ENCODE measurements at places on chromosomes 2 and 18. TPM values are rescaled to one million over a fixed set of nuclear protein-coding genes. Genes with fewer than 3 reads are reported as not detected.

CHRND gene
- not detected for total RNA-seq

GRCh38 chr2:160254189-160254762 is 54.2 kb upstream of the ITGB6 start:
- no peaks in the 10 kb centered on the region for H3K27me3 ChIP-seq
- H3K4me1 ChIP-seq: no peaks in the 10 kb centered on the region
- no peak overlapping the region for H3K27ac ChIP-seq
- no peak overlapping the region for H3K4me3 ChIP-seq
- DNase-seq: no peak

DNA sequence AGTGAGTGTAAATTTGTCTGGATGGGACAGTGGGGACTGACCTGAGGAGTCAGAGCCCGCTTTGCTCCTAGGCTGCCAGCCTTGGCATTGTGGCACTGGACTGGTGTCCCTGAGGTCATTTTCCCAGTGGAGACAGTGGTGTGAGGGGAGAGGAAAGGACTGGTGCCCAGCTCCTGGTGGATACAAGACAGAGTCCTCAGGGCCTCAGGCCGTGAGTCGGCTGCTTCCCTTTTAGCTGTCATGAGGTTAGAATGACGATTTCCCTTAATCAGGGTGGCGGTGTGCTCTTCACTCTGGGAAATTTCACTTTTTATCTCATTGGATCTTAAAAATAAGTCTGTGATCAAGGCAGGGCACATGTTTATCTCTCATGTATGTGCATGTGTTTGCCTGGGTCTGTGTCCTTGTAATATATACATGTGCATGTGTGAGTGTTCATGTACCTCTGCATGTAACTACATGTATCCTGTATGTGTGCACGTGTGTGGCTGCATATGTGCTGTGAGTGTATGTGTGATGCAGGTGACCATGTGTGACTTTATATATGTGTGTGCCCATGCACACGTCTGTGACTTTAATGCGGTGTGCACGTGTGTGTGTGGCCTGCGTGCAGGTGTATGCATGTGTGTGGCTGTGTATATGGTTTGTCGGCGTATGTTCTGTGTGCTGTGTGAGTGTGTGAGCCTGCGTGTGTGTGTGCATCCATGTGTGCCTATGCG is 55.7 kb downstream of the GLI2 start:
- H3K4me3 ChIP-seq: no peak overlapping the region
- H3K4me1 ChIP-seq: no peaks in the 10 kb centered on the region
- H3K36me3 ChIP-seq: no peaks in the 10 kb centered on the region
- no peak for DNase-seq
- H3K27me3 ChIP-seq: no peaks in the 10 kb centered on the region

SPP2 gene
- total RNA-seq: not detected

PTPN2 gene
- total RNA-seq: 81.8 TPM

CRYGD gene
- total RNA-seq: not detected

CD302 gene
- 30.9 TPM for total RNA-seq

ANKRD44 gene
- 66.3 TPM for total RNA-seq

- DNase-seq: no peak
- no peak overlapping the region for H3K4me3 ChIP-seq
- H3K27me3 ChIP-seq: no peaks in the 10 kb centered on the region
Observed at GRCh38 chr2:26649322-26649721, 8.2 kb upstream of the CIB4 start.

RPRM gene
- total RNA-seq: not detected

DNA sequence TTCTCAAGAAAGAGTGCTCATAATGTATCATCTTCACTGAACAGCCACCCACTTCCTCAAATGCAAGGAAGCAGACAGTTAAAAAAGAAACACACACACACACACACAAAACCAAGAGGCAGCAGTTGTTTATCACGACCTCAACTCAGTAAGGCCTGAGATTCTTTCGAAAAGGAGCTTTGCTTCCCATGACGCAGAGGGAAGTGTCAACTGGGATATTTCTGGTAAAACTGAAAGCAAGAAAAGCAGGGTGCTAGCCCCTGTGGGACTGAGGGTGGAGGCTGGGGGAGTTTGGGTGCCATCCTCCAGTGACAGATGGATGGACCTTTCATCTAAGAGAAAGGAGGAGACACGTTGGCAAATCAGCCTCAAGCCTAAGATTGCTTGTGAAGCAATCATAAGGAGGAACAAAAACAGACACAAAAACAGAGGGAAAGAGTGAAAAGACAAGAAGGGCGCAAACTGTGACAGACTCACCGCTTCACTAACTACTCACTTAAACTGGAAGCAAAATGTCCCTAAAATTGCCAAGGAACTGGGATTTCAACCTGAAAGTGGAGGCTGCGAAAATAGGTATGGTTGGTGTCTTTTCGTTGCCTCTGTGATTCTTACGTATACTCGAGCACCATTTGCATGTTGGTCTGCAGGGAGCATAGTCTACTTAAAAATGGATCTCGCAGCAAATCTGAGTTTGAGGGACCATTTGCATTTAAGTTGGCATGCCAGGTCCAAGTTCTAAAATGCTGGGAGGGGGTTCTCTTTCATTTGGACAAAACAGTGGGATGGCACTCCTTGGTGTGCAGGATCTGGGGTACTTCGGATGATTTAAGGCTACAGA is at the start of gene ARHGAP25:
Gene ARHGAP25, plus strand, starts transcription at position 124 of the 838 bp plus-strand sequence. Its CDS starts 389 bp downstream, at position 513.
- H3K4me3 ChIP-seq: peak within 1 kb of the TSS; percentile 8
- no peaks in the 10 kb centered on the region for H3K36me3 ChIP-seq
- H3K27ac ChIP-seq: no peak within 1 kb of the TSS
- no peak for DNase-seq
- H3K27me3 ChIP-seq: no peaks in the 10 kb centered on the region

DNA sequence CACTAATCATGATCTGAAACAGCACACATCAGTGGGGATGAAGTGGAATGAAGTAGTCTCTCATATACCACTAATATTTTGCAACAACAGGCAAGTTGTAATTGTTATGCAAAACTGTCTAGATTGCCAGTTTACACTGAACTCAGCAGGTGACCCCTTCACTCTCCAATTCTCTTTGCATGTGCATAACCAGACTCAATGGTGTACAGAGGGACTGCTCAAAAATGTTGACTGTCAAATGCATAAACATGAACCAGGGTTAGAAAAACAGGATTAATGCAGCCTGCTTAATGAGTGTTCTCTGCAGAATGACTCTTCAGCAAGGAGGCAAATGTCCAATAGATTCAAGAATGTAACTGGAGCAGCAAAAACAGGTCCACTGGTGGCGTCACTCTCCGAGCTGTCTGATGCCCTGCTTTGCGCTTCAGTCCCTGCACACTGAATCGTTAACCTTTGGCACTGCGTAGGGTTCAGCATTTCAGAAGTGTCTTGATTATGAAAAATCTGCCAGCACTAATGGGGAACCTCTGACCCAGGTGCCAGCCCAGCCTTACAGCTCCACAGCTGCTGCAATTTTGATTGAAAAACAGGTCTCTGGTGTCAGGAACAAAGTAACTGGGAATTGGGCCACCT is 209.3 kb downstream of the TDRD15 start:
- H3K36me3 ChIP-seq: no peaks in the 10 kb centered on the region
- no peak overlapping the region for H3K27ac ChIP-seq
- no peak for DNase-seq
- no peaks in the 10 kb centered on the region for H3K27me3 ChIP-seq
- no peaks in the 10 kb centered on the region for H3K4me1 ChIP-seq
- H3K4me3 ChIP-seq: no peak overlapping the region

DNA sequence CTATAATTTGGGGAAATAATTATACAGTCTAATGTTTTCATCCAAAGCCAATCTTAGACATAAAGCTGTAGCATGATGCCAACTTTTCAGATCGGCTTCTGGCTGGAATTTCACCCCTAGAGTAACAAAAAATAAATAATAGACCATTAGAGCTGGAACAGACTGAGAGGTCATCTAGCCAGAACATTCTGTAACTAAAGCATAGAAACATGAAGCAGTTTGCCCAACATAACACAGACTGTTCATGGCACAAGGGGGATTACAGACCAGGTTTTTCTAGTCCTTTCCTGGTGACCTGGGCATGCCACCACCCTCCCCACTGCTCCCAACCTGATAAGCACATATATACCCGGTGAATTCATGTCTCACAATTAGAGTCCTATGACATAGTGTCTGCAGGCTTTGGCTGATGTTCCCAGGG is 116.4 kb upstream of the PPP1CB start:
- DNase-seq: peak; percentile 81
- H3K27ac ChIP-seq: peak overlapping the region; percentile 94
- H3K27me3 ChIP-seq: no peaks in the 10 kb centered on the region

PFN4 gene
- total RNA-seq: not detected

DNA sequence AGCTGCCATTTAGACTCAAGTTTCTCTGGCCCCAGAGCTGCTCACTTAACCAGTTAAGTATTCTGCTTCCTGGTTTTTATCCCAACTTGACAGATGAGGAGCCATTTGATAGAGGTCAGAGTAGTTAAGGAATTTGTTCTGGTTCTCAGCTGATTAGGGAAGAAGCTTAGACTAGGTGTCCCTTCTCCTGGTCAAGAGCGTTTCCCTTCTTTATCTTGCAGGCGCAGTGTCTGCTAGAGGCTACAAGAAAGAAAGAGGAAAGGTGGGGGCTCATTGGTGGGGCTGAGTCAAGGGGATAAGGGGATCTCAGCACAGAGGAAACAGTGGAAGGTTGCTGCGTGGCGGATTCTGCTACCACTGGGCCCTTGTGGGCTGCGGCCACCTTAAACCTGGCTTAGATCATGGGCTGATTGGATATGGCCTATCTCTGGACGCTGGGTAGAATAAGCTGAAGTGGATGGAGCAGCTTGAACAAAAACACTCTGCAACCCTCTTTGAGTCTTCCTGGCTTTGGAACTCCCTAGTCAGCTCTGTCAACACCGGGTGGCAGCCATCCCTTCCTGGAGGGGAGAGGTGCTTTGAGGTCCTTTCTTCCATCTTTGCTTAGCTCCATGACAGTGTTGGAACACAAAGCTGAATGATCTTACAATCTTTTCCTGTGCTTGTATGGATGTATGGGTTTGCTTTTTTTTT is 70.8 kb downstream of the QPCT start:
- no peaks in the 10 kb centered on the region for H3K27me3 ChIP-seq
- no peak for DNase-seq
- H3K36me3 ChIP-seq: no peaks in the 10 kb centered on the region
- H3K4me3 ChIP-seq: no peak overlapping the region
- peaks cover 3% of the 10 kb centered on the region for H3K4me1 ChIP-seq

ZNF532 gene
- 161 TPM for total RNA-seq

DNA sequence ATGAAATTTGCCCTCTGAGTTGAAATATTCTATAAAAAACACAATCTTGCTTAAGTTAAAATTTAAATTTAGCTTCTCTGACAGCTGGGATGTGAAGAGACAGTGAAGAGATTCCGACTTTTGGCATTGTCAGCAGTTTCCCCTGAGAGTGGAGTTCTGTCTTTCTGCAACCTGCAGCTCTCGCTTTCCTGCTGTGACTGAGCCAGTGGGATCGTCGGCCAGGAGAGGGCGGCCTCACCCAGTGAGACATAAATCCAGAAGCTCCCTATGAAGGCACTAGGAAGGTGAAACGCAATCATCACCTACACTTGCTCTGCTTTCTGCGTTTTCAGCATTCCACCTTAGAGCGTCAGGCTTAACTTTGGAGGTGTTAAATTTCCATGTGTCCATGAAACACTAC is 75.4 kb upstream of the HNMT start:
- H3K36me3 ChIP-seq: no peaks in the 10 kb centered on the region
- H3K4me3 ChIP-seq: no peak overlapping the region
- no peak for DNase-seq

DNA sequence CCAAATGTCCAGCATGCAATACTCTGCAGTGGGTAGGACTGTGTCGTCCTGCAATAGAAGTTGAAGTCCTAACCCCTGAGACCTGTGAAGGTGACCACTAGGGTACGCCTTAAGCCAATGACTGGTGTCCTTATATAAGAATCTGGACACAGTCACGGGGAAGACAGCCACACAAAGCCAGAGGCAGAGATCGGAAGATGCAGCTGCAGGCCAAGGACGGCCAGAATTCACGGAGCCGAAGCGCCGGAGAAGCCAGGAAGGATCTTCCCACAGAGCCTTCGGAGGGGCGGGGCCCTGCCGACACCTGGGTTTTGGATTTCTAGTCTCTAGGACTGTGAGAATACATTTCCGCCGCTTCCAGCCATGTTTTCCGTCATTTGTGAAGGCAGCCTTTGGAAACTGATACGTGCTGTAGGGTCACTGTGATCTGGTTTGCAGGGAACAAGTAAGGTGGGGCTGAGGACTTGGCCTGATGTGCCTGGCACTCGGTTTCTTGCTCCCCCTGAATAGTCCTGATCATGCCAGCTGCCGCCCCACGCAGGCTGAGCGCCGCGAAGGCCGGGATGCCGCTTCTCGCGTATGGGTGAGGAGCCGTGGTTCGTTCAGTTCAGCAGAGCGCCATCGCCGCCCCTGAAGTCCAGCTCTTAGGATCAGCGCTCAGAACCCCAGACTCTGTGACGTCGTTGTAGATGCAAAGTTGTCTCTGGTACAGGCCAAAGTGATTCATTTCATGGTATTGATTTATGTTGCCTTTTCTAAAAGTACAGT is 38.7 kb downstream of the PTGR3 start:
- DNase-seq: no peak
- no peak overlapping the region for H3K27ac ChIP-seq
- no peaks in the 10 kb centered on the region for H3K36me3 ChIP-seq
- H3K4me3 ChIP-seq: no peak overlapping the region
- H3K4me1 ChIP-seq: no peaks in the 10 kb centered on the region

NCKAP1 gene
- 55.7 TPM for total RNA-seq

GRCh38 chr18:35139517-35139916 is 98.3 kb downstream of the MAPRE2 start:
- no peaks in the 10 kb centered on the region for H3K27me3 ChIP-seq
- H3K36me3 ChIP-seq: peaks cover 16% of the 10 kb centered on the region
- H3K27ac ChIP-seq: no peak overlapping the region
- H3K4me1 ChIP-seq: no peaks in the 10 kb centered on the region
- DNase-seq: no peak

DNA sequence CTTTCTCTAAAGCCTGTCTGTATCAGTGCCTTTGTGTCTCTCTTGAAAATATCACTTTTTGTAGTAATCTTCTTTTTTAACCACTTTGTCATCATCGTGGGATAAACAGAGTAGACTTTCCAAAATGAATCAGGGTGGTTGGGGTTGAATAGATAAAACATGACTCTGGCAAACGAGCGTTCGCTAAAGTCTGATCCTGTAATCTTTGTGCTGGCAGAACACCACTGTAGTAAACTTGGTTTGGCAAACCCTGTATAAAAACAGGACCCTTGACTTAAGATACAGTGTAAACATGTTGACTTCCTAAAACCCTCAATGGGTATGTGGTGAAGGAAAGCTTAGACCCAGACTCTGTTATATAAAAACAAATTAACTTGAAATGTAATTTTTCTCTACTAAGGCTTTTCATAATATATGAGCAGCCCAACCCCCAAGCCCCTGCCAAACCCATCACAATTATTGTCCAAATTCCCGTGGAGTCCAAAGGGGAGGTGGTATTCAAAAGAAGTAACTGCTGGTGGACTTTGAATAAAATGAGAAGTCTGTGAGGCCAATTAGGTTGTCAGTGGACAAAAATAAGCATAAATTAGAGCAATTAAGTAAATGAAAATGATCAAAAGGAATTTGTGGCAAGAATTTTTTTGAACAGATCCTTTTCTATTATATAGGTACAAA is 52.2 kb downstream of the COLEC12 start:
- H3K4me3 ChIP-seq: no peak overlapping the region
- no peak overlapping the region for H3K27ac ChIP-seq
- H3K27me3 ChIP-seq: no peaks in the 10 kb centered on the region
- H3K4me1 ChIP-seq: no peaks in the 10 kb centered on the region
- H3K36me3 ChIP-seq: no peaks in the 10 kb centered on the region
